ENCODE measurements at places on chromosomes 1 and 21.
A peak's percentile ranks its signal among the peaks of the same experiment; 100 is the strongest.

- DNase-seq = peak; percentile 58
These were observed 758 bp downstream of the PTBP2 start for GRCh38 chr1:96722161-96722922.

GRCh38 chr1:61436016-61436415, 288.9 kb downstream of the TM2D1 start:
- no peak for DNase-seq

GRCh38 chr1:51439053-51439452, 80.0 kb downstream of the EPS15 start:
- no peak for DNase-seq

GRCh38 chr1:2124446-2125198, 70.0 kb downstream of the FAAP20 start:
- no peak for DNase-seq

- DNase-seq = no peak
These were observed 9.1 kb downstream of the C1orf226 start for GRCh38 chr1:162390396-162391185.

GRCh38 chr21:46207006-46207919, 21.3 kb downstream of the LSS start:
- no peak for DNase-seq

- no peak for DNase-seq
These were observed 18.5 kb upstream of the C1orf21 start for GRCh38 chr1:184368354-184368753.

- DNase-seq = peak; percentile 57
These were observed 83.3 kb downstream of the LACTBL1 start for GRCh38 chr1:22889213-22889827.

- no peak for DNase-seq
These were observed 86.8 kb upstream of the PLPPR4 start for GRCh38 chr1:99177465-99177864.

DNA sequence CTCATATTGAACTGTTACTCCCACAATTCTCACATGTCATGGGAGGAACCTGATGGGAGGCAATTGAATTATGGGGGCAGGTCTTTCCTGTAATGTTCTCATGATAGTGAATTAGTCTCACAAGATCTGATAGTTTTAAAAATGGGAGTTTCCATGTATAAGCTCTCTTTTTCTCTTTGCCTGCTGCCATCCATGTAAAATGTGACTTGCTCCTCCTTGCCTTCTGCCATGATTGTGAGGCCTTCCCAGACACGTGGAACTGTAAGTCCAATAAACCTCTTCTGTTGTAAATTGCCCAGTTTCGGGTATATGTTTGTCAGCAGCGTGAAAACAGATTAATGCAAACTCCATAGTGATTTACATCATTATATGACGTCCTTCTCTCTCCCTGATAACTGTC, 759.7 kb upstream of the RGS18 start:
- no peak for DNase-seq

- DNase-seq = peak; percentile 85
These were observed 3.1 kb upstream of the SH3BP5L start for GRCh38 chr1:248828845-248829244.

DNA sequence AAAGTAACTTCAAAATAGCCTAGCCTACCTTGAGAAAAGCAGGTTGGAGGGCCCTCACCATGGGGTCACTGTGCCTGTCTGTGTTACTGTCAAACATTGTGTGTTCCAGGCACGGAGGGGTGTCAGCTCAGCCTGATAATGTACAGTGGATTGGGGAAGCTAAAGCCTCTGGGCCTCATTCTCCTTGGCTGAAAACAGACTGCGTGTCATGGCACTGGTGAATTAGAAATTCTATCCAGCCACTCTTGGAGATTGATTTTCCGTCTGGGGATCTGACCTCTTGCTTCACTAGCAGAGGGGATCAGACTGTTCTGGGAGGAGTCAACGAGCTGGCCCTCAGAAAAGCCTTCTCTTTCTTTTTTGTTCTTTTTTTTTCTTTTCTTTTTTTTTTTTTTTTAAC, 123.5 kb upstream of the HOOK1 start:
- DNase-seq = no peak

DNA sequence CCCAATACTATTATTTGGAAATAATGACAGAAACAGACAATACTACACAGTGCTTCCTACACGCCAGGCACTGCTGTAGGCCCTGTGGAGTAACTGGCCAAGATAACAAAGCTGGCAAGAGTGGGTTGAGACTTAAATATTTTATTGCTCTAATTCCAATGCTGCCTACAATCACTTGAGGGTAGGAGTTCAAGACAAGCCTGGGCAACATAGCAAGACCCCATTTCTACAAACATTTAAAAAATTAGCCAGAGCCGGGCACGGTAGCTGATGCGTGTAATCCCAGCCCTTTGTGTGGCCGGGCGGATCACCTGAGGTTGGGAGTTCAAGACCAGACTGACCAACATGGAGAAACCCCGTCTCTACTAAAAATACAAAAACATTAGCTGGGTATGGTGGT, 9.3 kb upstream of the PABPC4 start:
- DNase-seq = no peak

- no peak for DNase-seq
These were observed 213.2 kb upstream of the JUN start for GRCh38 chr1:58997060-58997411.

- DNase-seq = peak; percentile 52
These were observed 187.6 kb upstream of the FAM78B start for GRCh38 chr1:166354406-166354805.

DNA sequence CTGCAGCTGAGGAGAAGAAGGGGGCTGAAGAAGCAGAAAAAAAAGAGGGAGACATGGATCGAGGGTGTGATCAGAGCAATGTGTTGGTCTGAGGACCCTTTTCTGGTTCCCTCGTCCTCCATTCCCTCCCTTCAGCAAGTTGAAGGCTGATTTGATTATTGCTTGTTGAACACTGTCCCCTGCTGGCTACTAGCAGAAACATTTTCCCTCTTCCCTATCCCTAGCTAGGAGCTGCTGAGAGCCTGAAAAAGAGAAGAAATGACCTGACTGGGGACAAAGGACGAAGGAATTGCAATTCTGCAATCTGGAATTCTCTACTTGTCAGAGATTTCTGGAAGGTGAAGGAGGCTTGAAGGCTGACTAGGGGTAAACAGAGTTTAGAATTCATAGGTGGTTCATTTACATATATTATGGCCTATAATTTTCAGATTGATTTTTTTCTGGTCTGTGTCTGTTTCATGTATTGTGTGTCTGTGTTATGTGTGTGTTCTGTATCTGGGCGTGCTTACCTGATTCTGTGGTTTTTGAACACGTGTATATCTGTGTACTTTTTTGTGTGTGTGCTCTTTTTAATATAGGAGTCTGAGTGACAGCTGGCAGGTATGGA, 9.8 kb downstream of the NHLH1 start:
- peak; percentile 79 for DNase-seq

- no peak for DNase-seq
These were observed 75.0 kb upstream of the DPT start for GRCh38 chr1:168803806-168804510.

DNA sequence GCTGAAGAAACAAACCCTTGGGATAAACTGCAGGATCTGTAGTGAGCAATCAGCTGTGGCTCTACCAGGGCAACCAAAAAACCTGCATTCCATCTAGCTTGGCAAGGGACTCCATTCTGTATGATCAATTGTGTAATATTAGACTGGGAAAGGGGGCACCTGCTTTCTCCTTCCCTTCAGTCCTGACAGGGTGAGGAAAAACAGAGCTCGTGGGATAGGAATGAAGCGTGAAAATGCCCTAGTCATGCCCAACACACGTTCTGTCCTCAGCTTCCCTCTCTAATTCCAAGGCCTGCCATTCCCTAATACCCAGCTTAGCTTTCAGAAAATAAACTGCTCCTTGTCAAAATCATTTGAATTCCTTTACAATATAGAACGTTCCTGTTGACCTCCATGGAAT, 442.3 kb downstream of the PLPP3 start:
- no peak for DNase-seq

DNA sequence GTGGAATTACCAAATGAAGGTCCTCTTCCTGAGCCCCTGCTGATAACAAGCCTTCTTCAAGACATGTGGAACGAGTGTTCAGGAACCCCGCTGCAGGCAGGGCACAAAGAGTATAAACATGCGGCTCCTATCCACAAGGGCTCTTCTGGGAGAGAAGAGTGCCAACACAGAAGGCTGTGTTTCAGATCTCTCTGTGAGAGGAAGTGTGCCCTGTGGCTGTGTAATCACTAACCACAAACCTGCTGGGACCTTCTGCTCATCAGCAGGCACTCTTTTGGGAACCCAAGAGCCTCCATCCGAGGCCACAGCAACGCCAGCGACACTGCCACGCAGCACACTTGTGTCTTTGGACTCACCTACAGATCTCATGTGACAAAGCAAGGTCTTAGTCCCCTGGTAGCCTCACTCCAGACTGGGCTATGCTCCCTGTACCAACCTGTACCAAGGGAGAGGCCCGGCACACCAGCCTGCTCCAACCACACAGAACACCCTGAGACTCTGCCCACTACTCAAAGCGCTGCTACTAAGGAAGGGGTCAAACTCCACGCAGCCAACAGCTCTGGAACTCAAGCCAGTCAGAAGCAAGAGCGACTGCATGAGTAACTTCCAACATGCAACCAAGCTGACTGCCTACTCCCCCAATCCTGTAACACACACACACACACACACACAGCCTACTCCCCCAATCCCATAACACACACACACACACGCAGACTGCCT, 7.8 kb downstream of the PTTG1IP start:
- DNase-seq = no peak

Data from HuH-7 (cell line).